ENCODE measurements at places on chromosomes 5 and 9.

DNA sequence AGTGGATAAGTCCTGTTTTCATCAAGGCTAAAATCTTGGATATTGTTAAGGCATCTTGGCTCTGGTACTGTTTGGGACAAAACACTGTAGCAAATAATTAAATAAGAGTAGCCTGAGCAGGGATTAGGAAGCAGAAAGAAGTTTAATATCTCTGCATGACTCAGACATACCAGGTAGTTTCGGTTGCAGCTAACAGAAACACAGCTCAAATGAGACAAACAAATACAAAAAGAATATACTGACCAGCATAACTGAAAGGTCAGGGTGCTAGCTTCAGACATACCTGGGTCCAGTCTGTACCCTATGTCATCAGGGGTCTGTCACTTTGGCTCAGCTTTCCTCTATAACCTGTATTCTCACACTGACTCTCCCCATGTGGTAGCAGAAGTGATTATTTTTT lies 156.4 kb upstream of the MAP3K1 start:
- no peak for DNase-seq

GRCh38 chr9:136723989-136724388 lies 11.6 kb downstream of the DIPK1B start:
- no peak for DNase-seq

- no peak for DNase-seq
Measured at GRCh38 chr5:120621339-120621738, 157.2 kb downstream of the PRR16 start.

- DNase-seq: no peak
Measured at GRCh38 chr5:53603009-53603687, 42.7 kb downstream of the NDUFS4 start.

GRCh38 chr9:112125951-112126388 lies 49.1 kb downstream of the SUSD1 start:
- no peak for DNase-seq

DNA sequence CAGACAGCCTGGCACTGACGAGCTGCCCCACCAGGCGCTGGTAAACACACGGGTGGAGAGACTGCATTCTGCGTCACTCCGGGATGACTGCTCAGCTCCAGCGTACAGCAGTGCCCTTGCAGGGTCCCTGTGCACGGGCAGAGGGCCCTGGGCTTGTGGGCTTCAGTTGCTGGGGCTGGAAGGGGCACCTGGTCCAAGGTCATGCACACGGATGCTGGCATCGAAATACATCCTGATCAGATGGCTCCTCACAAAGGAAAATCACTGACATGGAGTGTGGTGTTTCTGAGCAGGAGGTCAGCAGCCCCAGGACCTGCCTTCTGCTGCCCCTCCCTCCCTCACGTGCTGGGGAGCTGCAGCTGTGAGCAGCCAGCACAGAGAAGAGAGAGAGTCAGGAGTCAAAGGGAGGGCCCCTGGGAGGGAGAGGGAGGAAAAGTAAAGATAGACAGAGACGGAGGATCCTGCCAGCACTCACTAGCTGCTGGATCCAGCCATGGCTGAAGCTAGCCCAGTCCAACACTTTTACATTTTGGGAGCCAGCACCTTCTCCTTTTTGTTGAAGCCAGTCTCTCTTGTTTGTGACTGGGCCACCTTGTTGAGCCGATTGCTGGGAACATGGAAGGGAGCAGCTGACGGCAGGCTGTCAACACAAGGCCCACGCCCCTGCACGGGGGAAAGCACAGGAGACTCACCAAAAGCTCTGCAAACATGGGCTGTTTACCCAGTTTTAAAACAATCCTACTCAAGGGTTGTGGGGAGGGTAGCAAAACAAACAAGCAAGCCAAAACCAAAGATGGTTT lies 166.5 kb upstream of the PHYKPL start:
- DNase-seq: no peak
